ENCODE measurements at places on chromosomes 16 and 17. TPM values are rescaled to one million over a fixed set of nuclear protein-coding genes. Genes with fewer than 3 reads are reported as not detected.

DNA sequence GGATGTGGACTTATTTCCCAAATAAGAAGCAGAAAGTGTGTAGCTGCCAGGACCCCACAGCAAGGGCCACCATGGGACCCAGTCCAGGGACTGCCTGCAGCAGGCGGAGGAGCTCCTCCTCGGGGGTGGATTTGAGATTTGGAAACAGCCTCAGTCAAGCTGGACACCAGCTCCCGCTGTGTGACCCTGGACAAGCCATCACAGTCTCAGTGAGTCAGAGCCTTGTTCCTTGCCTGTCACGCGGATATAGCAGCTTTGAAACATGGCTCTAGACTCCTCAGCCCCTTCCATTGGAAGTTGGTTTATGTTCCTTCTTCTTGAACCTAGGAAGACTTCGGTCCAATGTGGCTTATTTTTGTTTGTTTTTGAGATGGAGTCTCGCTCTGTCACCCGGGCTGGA is 12.5 kb upstream of the DPEP1 start:
- peak; percentile 48 for DNase-seq

GRCh38 chr17:49696233-49696761 is 11.5 kb downstream of the SLC35B1 start:
- DNase-seq: no peak

- DNase-seq: no peak
These were observed 5.2 kb downstream of the FAM20A start for GRCh38 chr17:68595986-68596385.

DNA sequence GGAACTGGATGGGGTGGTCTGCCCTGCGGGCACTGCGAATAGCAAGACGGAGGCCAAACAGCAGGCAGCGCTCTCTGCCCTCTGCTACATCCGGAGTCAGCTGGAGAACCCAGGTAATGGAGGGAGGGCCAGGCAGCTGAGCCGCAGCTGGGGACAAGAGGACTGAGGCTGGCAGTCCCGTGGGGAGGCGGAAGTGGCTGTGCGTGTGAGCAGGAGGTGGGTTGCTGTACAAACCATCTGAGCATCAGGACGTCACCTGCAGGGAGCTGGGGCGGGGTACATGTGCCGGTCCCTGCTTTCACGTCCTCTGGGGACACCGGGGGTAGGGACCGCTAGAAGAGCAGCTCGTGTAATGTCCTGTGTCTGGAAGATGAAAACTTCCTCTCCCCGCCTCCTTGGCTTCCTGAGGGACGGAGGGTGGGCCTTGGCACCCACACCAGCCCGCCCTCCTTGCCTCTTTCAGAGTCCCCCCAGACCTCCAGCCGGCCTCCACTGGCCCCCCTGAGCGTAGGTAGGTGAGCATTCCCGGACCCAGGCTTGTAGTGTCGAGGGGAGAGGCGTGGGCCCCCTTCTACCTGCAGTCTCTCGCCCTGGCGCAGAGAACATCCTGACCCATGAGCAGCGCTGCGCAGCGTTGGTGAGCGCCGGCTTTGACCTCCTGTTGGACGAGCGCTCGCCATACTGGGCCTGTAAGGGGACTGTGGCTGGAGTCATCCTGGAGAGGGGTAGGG is 3.7 kb downstream of the ADAD2 start:
- no peak for DNase-seq

The SYNGR3 gene
- total RNA-seq: not detected

The DBF4B gene
- 5.2 TPM for total RNA-seq
